ENCODE measurements at places on chromosomes 7 and 10.

- DNase-seq: no peak
Observed at GRCh38 chr10:52491246-52491995, 177.3 kb downstream of the DKK1 start.

GRCh38 chr7:94003446-94004023 is 620 bp downstream of the BET1 start:
- no peak for DNase-seq

DNA sequence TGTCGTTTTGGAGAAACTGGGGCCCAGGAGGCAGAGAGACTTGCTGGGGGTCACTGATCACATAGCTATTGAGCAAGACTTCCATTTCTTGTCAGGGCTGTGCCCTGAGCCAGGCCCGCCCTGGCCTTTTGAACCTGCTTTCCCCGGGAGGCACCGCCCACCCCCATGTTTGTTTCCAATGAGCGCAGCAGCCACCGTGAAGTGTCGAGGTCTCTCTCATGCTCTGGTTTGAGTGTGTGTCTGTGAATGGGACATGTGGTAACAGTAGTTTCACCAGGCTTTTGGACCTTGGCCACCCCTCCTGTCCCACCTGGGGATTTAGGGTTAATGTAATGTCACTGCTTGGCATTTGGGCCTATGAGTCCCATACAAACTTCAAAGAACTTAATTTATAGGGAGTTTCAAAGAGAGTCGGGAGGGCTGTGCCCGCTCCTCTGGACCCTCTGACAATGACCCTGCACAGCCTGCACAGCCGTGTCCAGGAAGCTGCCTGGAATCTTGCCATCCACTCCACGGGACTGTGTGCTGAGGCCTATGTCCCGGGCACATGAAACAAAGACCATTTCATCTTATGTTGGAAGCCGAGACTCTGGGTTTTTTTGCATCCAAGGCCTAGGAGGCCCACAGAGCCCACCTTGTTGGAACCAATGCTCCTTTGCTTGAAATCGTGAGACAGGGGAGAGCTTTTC is 6.3 kb downstream of the PRF1 start:
- no peak for DNase-seq

GRCh38 chr10:126536148-126536547 is 134.3 kb downstream of the C10orf90 start:
- DNase-seq: no peak

DNA sequence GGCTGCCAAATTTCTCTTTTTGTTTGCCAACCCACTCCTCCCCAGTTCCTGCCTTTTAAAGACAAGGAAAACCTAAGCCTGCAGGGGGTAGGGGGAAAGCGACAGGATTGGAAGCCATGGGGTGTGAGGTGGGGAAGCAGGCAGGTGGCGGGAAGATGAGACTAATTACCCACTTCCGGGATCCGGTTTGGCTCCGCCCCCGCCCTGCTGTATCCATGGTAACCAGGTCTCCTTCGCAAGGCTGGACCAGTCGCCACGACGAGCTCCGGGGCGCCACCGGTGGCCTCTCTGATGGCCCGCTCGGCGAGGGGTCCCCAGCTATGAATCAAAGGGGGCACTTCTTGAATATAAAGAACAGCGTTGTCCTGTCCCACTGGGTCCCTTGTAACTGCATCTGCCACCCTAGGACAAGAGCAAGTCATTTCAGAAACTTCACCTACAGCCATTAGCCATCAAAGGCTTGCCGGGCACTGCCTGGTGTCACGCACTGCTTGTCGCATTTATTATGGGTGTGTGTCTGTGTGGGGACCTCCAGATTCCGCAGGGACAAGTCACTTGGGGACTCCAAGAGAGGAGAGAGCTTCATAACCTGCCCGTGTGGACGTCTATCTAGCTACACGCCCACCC is 55.4 kb upstream of the LMTK2 start:
- peak; percentile 77 for DNase-seq

- DNase-seq: no peak
Observed at GRCh38 chr10:63055705-63056104, 77.4 kb upstream of the NRBF2 start.

DNA sequence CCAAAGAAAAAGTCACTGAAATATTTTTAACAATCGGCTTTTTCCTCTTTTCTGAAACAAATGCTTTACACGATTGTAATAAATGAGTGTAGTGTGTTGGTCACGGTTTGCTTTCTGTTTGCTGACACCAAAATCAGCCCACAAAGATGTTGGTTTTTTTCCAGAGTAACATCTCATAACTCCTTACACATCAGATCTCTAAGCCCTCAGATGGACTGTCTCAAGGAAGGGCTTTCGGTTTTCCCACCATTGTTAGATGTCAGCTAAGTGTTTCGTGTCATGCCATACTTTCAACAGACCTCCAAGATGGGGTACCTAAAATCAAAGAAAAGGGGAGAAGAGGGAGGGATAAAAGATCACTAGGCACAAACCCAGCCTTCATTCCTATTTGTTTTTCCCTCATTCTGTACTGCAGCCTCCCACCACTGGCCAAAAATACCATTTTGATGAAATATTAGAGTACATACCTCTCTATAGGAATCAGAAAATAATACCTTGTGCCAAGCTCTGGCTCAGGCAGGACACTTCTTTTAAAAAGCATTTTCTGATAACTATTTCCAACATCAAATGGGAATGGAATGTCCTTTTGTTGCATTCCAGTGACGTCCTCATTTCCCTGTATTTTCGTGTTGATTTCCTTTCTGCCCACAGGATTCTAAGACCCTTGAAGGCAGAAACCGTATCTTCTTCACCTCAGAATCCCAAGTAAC is 159.1 kb downstream of the DGKI start:
- no peak for DNase-seq

- peak; percentile 27 for DNase-seq
Observed at GRCh38 chr10:26242706-26243350, 26.3 kb downstream of the GAD2 start.

DNA sequence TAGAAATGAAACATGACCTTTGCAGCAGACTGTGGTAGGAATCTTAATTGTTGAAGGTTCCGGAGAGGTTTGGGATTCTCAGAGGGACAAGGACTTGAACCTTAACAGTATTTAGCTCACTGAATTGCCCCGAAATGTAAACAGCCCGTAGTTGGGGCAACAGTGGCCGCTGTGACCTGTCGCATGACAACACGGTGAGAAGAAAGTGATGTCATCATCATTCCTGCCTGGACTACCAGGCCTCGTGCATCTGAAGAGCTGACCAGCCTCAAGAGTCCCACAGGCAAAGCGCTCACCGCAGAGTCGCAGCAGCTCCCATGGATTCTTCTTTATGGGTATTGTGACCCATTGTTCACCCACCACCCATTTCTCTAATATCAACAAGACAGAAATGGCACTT is 250.6 kb downstream of the KLF6 start:
- no peak for DNase-seq

- DNase-seq: no peak
Observed at GRCh38 chr10:61895898-61896600, 5.5 kb upstream of the ARID5B start.

DNA sequence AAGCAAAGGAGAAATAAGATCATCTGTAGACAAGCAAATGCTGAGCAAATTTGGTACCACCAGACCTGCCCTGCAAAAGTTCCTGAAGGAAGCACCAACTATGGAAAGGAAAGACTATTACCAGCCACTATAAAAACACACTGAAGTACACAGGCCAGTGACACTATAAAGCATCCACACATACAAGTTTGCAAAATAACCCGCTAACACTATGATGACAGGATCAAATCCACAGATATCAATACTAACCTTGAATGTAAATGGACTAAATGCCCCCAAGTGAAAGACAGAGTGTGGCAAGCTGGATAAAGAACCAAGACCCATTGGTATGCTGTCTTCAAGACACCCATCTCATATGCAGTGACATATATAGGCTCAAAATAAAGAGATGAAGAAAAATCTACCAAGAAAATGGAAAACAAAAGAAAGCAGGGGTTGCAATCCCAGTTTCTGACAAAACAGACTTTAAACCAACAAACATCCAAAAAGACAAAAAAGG is 18.2 kb upstream of the PDK4 start:
- no peak for DNase-seq

GRCh38 chr10:2777666-2778355 is 289.5 kb upstream of the PFKP start:
- no peak for DNase-seq

GRCh38 chr7:77393261-77393660 is 22.9 kb downstream of the GSAP start:
- no peak for DNase-seq

DNA sequence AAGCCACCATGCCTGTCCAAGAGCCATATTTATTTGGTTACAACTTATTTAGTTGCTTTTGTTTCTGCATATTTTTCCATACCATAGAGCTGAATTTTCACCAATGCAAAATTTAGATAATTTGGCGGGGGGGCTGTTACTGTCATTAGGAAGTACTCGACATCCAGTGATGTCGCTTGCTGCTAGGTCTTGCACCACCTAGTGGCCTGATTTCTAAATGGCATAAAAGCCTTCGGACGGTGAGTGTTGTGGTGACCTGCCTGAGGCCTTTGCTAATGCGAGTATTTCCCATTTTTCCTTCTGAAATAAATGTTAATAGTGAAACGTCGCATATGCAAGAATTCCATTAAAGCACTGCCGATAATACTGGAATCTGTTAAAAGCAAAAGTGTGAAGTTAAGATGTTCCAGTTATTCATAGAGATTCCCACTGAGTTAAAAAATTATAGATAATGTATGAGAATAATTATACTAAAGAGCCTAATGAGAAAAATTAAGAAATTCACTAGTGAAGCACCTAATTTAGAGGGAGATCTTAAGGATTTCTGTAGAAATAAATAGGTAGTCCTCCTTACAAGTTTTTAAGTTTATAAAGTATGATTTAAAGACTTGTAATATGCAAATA is 86.1 kb upstream of the DNAJB6 start:
- peak; percentile 58 for DNase-seq

DNA sequence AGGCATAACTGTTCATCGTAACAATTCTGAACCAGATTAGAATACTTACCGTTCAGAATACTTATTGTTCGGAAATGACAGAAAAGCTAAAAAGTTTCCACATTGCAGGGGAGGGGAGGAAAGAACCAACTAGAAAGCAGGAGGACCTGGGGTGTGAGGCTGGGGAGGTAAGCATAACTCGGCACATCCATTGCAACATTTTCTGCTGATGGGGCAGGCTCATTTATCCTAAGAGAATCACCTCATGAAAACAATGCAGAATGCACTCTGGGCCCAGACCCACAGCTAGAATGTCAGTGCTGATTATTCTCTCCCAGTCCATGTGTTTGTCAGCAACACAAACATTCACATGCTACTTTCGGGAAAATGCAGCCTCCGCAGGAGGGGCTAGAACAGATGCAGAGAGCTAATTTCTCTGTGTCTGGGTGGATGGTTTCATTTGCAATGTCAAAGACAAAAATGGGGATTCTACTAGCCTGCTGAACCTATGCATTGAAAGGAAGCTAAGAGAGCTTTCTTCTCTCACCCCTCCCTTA is 9.6 kb downstream of the DNMBP start:
- DNase-seq: no peak

DNA sequence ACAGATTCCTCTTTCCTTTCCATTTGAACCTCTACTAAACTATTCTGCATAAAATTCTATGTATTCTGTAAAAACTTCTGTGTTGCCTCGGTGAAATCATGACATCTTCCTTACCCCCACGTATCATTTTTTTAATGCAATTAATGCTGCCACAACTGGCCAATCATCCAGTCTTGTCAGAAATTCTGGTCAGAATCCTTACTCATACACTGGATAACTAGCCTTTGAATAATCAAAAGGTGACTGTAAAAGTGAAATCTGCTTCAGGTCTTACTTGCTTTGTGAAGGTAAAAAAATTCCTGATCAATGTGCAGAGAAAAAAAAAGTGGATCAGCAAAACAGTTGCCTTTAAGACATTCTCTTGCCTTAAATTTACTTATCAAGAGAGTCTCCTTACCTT is 89.1 kb upstream of the LRRTM3 start:
- DNase-seq: no peak

DNA sequence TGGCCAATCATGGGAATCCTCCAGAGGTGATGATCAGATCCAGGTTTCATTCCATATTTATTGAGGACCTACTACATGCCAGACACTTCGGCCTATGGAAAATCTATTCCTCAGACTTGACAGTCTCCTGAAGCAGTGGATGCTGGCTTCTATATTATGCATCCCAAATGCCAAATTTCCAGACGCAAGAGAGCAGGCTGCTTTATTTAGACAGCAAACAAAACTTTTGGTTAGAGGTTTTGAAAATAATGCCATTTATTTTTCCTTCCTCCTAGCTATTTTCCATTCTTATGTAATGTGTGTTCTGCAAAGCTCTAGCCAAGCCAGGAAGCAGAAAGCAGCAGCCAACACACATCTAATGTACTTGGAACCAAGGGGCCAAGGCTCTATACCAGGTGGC is 330.8 kb downstream of the GPAM start:
- DNase-seq: no peak

GRCh38 chr10:11177926-11178471 is 160.3 kb downstream of the CELF2 start:
- no peak for DNase-seq

GRCh38 chr7:89477991-89478390 is 676.3 kb upstream of the STEAP1 start:
- no peak for DNase-seq

DNA sequence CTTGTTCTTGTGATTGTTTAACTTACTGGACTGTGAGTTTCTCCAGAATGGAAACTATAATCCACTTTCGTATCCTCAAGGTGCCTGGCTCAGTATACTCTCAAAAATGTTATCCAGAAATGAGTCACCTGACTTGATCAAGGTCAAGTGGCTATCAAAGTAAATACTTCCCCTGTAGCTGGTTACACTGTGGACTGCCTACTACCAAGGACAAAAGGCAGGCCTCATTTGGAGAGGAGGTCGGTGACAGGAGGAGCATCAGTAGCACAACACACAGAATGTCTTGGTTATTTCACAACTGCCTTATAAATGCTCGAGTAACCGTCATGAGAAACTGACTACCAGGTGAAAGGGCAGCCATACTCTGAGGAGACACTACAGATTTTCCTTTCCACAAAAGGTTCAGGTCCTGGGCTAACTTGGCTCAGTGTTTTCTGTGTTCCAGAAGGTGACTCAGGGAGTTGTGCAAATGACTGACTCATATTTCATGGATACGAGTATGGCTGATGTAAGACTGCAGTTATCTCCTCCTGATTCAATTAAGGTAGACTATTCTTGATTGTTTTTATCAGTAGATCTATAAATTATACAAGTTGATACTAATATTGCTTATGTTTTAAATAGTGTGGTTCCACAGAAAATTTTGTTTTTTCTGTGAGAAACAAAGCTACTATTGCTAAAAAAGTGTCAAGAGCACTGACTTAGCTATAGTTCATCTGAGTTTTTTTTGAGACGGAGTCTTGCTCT is 4.2 kb upstream of the CCNY start:
- DNase-seq: no peak

DNA sequence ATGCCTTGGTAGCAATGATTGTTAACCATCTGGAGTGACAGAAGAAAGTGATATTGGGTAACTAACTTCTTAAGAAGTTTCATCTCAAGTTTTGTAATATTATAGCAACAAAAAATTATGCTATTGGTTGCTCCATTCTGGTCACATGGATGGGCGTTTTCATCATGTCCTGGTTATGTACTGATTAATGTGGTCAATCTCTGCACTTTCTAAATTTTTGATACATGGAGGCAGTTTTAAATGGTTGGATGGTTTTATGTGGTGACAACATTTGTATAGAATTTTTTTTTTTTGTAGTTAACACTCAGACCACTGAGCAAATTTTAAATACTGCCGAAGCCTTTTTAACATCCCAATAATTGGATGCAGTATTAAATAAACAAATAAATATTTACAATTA is 55.2 kb upstream of the CCAR1 start:
- DNase-seq: no peak

- no peak for DNase-seq
Observed at GRCh38 chr10:30765616-30766015, 136.1 kb upstream of the LYZL2 start.

- no peak for DNase-seq
Observed at GRCh38 chr7:100765250-100765649, 31.9 kb downstream of the ZAN start.

All from COR-L47 (cell line).